Hippocampal formation (tissue), 2 donors: ENCODE measurements at places on chromosomes 7 and 10.

DNA sequence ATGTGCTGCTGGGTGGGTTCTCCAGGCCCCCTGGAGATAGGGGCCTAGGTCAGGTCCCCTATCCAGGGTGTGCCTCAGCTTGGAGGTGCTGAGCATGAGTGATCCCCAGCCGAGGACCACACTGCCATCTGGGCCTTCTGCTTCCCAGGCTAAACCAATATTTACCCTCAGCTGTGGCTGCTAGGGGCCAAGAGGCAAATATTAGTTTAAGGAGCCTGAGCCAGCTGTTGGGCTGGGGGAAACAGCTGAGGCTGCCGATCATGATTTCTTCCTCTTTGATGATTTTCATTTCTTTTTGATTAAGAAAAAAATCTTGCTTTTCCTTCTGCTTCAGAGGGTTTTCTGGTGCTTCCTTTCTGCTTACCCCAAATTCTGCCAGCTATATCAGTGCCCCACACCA is 83.4 kb downstream of the NEURL1 start:
- DNase-seq, result no peak

GRCh38 chr7:70035955-70036354 is 437.7 kb downstream of the AUTS2 start:
- DNase-seq, result no peak

DNA sequence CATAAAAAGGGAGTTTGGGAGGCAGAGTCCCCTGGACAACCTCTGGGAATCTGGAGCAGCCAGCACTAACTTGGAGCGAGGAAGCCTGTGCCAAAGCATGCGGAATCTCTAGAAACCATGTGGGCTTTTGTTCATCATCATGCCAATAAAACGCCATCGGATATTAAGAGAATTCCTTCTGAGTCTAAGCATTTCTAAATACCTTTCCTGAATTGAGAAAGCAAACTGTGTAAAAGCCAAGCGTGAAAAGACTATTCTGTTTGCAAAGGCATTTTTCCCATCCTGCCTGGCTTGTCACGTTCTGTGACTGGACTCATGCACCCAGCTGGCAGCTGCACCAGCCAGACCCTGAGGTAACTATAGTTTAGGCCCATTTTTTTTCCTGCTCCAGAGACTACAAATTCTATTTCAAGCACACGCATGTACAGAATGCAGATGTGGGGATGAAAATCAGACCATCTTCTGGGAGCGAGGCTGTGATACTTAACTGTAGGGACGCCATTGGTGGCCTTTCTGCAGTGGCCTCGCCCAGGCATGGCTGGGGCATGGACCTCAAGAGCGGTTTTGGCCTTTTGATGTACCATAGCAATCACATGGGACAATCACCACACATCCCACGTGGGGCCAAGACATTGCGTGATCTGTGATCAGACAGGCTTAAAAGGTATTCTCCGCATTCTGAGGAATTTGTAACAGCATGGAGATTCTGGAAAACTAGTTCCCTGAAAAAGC is 218.9 kb downstream of the KIAA1217 start:
- no peak for DNase-seq

GRCh38 chr7:11469028-11469745 is 362.8 kb downstream of the THSD7A start:
- DNase-seq, result no peak

GRCh38 chr7:40015790-40016296 is 65.8 kb downstream of the CDK13 start:
- no peak for DNase-seq

DNA sequence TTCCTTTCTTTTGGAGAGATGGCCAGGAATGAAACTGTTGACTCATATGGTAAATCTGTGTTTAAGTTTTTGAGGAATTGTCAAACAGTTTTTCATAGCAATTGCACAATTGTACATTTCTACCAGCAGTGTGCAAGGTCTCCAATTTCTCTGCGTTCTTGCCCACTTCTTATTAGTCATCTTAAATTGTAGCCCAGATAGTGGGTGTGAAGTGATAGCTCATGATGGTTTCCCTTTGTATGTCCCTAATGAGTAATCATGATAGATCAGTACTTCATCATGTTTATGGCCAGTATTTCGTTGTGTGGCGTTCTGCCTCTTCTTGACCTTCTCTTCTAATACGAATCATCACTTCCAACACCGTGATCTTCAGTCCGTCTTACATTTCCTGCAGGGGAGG is 136.3 kb downstream of the DOCK1 start:
- no peak for DNase-seq

DNA sequence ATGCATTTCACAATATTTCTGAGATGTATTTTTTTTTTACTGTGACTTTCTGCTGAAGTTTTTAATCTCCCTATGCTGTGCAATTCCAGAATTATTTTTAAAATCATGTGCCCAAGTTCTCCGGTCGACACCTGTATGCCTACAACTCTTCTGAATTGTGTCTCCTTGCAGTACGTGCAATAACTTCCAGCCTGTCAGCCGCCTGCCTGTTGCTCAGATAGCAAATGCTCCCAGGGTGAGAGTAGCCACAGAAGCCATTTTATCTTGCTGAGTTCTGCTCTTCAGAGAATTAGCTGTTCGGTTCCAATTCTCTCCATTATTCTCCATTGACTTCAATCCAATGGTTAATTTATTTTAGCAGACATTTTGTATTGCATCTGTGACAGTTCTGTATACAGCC is 188.3 kb downstream of the CDC14C start:
- no peak for DNase-seq

GRCh38 chr7:98079891-98080648 is 26.6 kb upstream of the LMTK2 start:
- DNase-seq, result no peak

GRCh38 chr7:19133886-19134285 is 11.3 kb downstream of the FERD3L start:
- no peak for DNase-seq

- no peak for DNase-seq
Measured at GRCh38 chr7:139576179-139576973, 52.9 kb downstream of the CLEC2L start.

DNA sequence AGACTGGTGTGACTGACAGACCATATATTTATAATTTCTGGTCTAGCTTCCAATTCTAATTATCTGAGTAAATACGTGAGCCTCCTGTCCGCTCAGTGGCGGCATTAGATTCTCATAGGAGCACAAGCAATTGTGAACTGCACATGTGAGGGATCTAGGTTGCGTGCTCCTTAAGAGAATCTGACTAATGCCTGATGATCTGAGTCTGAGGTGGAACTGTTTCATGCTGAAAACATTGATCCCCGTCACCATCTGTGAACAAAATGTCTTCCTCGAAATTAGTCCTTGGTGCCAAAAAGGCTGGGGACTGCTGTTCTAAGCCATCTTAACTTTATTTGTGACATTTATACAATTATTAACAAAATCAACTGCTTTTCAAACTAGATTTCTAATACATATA is 164.7 kb upstream of the MEOX2 start:
- DNase-seq, result no peak

- DNase-seq, result no peak
Measured at GRCh38 chr7:89621925-89622641, 532.2 kb upstream of the STEAP1 start.

GRCh38 chr7:2154831-2155230 is 77.9 kb downstream of the MAD1L1 start:
- DNase-seq, result no peak

GRCh38 chr10:43138021-43138756 is at the start of gene CSGALNACT2:
TSS of gene CSGALNACT2 (plus strand) at chr10:43138445. CDS start at chr10:43155150, 16,705 bp downstream.
- DNase-seq, result peak; percentile 80

GRCh38 chr10:5461914-5462840 is 37.2 kb downstream of the CALML5 start:
- DNase-seq, result no peak

DNA sequence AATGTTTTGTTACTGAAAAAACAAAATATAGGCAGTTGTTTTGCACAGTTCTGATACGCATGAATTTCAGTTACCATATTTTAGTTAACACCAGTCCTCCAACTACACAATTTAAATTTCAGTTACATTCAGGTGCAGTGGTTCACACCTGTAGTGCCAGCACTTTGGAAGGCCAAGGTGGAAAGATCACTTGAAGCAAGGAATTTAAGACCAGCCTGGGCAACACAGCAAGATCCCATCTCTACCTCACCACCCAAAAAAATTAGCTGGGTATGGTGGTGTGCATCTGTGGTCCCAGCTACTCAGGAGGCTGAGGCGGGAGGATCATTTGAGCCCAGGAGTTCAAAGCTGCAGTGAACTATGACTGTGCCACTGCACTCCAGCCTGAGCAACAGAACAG is 45.3 kb downstream of the ABI1 start:
- DNase-seq, result no peak

- DNase-seq, result no peak
Measured at GRCh38 chr7:44712012-44712411, 36.6 kb upstream of the ZMIZ2 start.
